ENCODE measurements at places on chromosomes 5 and 9.

GRCh38 chr9:115099901-115100300, 18.1 kb downstream of the TNC start:
- DNase-seq, result no peak

DNA sequence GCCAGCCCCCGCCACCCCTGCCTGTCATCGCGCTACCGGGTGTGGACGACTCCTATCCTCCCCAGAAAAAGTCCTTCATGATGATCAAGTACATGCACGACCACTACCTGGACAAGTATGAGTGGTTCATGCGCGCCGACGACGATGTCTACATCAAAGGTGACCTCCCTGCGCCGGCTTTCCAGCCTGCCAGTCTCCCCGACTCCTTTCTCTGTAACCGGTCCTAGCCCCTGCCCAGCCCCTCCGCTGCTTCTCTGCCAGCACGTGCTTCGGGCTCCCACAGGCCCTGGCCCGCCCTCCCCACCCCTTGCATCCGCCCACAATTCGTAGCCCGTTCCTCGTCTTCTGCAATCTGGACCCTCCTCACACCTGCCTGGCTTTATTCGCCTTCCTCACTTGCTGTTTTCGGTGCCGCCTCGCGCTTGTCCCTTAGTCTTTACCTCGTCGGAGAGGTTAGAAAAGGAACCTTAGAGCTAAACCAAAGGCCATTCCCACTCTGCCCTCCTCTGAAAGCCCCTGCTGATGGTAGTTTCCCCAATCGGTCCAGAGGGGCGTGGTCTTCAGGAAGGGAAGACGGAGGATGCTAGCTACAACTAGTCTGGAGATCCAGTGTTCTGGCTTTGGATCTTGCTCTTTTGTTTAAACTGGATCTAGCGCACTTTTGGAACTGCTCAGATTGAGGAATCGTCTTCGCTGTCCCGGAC, 1.4 kb downstream of the CHSY3 start:
- no peak for DNase-seq

DNA sequence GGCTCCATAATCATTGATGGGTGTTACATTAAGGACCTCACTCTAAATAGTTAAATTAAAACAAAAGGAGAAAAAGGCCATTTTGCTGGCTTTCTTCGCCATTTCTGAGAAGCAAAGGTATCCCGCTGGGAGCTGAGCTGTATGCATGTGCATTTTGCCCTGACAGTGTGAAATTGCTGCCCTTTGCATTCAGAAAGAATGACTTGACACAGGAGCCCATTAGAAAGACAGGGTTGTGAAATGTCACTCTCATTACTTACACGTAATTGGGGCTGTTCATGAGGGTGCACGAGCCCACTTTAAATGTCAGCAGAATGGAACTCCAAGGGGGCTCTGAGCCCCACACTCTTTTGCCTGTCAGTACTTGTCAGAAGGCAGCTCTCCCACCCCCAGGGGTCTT, 85.0 kb downstream of the SEMA4D start:
- DNase-seq, result no peak

DNA sequence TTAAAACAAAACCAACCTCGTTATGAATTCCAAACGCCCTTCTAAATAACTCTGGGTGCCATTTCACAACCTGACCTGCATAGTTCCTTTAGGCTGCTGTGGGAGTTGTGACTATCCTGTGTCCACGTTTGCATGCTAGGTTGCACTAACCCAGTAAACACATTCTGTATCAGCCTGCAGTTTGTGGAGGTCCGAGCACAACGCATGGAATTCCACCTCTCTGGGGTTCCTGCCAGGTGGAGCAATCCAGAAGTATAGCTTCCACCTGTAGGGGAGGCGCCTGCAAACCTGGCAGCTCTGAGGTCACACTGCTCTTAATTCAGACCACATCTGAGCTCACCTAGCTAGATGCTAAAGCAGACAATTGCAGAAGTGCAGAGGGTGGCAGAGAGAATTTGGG, 57.2 kb downstream of the MARCHF3 start:
- no peak for DNase-seq

DNA sequence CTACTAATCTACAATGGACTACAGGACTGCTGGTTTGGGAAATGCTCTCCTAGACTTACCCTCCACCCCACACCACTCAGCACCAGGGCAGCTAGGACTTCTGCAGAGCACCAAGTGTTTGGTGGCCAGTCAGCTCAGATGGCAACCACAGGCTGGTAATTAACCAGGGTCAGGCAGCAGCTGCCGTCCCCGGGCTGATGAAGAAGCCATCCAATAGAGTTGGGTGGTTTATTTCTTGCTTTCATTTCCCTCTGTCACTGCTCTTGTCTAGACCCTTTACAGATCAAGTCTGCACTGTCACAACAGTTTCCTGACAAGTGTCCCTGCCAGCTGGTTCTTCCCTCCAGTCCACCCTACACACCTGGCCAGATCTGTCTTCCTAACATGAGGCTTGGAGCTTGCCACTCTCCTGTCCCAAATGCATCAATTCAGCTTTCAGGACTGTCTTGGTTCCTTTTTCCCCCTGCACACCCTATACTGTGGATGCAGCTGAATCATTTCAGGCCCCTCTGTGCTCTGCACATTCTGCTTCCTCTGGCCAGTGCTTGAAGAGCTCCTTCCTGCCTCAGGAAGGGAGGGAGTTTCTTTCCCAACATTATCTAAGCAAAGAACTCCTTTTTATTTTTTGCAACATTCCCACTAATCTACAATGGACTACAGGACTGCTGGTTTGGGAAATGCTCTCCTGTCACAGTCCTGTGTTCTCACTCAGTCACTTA, 30.2 kb upstream of the HSPA9 start:
- no peak for DNase-seq
